ENCODE measurements at places on chromosomes 3 and 15.

DNA sequence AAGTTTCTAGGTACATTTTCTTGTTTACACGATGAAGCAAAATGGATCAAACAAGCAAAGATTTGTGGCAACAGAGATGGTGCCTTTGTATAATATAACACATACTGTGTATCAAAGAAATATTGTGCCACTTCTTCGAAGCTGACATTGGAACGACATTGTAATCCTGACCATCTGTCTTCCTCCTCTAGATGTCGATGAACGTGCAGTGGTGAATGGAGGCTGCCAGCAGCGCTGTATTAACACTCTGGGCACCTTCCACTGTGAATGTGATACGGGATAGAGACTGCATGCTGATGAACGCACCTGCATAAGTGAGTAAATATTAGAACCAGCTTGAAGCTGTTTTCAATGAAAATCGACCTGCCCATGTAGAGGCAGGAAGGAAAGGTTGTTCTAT, 613.3 kb upstream of the GOLIM4 start:
- DNase-seq, result peak; percentile 81

GRCh38 chr3:82938821-82939328, 1177.4 kb upstream of the GBE1 start:
- no peak for DNase-seq

DNA sequence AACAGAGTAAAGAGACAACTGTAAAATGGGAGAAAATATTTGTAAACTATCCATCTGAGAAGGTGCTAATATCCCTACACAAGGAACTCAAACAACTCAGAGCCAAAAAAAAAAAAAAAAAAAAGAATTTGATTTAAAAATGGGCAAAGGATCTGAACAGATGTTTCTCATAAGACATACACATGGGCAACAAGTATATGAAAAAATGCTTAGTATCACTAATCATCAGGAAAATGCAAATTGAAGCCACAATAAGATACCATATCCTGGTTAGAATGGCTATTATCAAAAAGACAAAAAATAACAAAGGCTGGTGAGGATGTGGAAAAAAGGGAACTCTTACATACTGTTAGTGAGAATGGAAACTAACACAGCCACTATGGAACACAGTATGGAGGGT, 36.2 kb downstream of the TXNRD3 start:
- no peak for DNase-seq

DNA sequence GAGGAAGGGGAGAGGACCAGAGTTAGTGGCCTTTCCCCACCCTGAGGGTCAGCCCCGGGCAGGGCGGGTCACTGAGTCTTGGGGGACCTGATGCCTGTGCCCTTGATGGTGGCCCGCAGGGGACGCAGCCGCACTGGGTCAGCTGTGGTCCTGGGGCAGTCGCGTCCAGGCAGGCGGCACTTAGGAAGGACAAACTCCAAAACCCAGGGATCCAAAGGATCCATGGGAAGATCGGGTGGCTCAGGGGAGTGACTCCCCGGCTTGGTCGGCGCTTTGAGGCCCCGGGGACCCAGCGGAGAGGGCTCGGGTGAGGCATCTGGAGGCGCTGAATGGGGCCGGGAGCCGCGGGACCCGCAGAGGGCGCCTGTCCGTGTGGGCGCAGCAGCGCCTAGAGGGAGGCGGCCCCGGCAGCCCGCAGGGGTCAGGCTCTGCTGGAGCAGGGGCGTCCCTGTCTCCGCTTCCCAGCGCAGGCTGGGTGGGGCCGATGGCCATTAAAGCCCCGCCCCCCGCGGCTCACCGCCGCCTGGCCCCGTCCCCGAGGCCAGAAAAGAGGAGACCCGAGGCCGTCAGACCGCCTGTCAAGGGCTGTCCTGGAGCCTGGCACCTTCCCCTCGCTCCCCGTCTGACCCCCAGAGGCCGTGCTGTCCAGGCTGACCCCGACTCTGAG, 17.5 kb downstream of the CIDEC start:
- DNase-seq, result no peak

GRCh38 chr15:74653426-74654102, 37.9 kb downstream of the CLK3 start:
- no peak for DNase-seq

DNA sequence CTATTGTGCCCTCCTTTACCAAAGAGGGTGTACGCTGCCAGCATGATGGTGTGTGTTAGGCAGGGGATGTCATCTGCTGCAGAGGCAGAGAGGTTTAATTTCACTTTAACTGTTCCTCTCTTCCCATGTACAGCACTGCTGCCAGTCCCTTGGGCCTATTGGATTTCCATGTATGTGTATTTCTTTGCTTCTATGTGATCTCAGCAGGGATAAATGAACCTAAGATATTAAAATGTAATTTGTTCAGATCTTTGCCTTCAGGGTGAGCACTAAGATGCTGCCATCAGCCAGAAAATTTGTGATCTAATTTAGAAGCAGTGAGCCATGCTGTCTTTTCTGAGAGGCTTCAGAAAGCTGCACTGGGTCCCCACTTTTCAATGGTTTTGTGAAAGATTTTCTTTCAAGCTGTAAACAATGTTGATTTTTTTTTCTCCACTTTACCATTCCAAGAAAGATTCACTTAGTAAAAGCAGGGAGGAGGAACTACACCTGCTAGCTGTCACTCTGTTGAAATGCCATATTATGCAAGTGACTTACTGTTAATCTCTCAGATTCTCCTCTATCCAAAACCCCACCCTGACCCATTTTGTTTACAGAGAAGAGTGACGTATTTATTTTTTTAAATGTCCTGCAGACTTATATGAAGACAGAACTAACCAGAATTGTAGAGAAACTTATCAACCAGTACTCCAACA, 261.9 kb downstream of the TBL1XR1 start:
- no peak for DNase-seq

All from DMS153 (cell line).